Fibroblast of lung (primary cell): ENCODE measurements at places on chromosomes 11 and 22. TPM values are rescaled to one million over a fixed set of nuclear protein-coding genes. Genes with fewer than 3 reads are reported as not detected.

PAX6 gene
- not detected in 2 replicates for total RNA-seq

SCN3B gene
- under 0.01 TPM in 2 replicates for total RNA-seq

IL10RA gene
- total RNA-seq = 0.17 and 0.26 TPM in 2 replicates

SEC14L2 gene
- total RNA-seq = 4.9 and 5.8 TPM in 2 replicates

PANX3 gene
- total RNA-seq = not detected in 2 replicates

TSGA10IP gene
- total RNA-seq = 0.17 TPM in 1 of 2 replicates, not detected in the other

TEX54 gene
- total RNA-seq = not detected in 2 replicates
